ENCODE measurements at places on chromosomes 6 and 20. TPM values are rescaled to one million over a fixed set of nuclear protein-coding genes. Genes with fewer than 3 reads are reported as not detected.

The KCNQ5 gene
- total RNA-seq, result 1.7 TPM

The KCNK5 gene
- total RNA-seq, result 1.0 TPM

The RNF144B gene
- total RNA-seq, result 0.14 TPM

The SLC22A1 gene
- 2.4 TPM for total RNA-seq

The ERVFRD-1 gene
- total RNA-seq, result not detected

The LIN28B gene
- 1.8 TPM for total RNA-seq

The OR12D3 gene
- total RNA-seq, result not detected

The VSTM2L gene
- total RNA-seq, result 7.4 TPM

The SIM1 gene
- not detected for total RNA-seq

The POLR1C gene
- 49.2 TPM for total RNA-seq

The NOL7 gene
- total RNA-seq, result 72.5 TPM

The GMPR gene
- total RNA-seq, result 0.61 TPM

The CD109 gene
- 36.4 TPM for total RNA-seq

The PFDN4 gene
- total RNA-seq, result 65.0 TPM

Measured in A549 treated with RU486 at 1 μM for 4 hours (cell line).